Stimulated activated CD4-positive, alpha-beta T cell treated with anti-CD3 and anti-CD28 coated beads, Interleukin-12 subunit alpha, Interleukin-12 subunit beta, amount 100 ng/mL, for 4 hours (primary cell): ENCODE measurements at places on chromosomes 11 and 22.

DNA sequence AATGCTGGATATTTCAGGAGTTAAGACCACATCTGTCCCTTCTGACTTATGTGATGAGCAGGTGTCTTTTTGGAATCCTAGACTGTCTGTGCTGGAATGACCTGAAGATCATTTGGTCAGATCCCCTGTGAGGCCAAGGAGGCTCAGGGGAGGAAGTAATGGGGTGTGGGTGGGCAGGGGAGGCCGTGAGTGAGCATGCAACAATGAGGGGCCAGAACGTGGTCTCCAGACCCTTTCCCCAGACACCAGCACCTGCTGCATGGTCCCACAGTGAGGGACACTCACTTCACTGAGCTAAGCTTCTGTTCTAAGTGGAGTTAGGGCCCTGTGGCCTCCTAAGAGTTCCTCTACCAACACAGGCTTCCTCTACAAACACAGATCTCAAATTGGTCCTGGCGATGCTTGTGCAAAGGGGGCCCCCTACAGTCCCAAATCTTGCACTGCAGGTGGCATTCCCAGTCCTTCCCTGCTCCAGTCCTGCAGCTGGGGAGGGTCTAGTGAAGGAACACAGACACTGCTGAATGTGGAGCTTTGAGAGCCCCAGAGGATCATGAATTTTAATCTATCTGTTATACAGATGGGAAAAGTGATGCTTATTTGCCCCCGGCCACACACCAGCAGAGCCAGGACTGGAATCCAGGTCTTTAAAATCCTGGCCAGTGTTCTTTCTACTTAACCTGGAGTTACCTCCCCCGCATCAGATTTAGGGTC, 7.4 kb downstream of the USP2 start:
- DNase-seq = peak; percentile 38

GRCh38 chr11:76560219-76560618, 110.3 kb downstream of the LRRC32 start:
- DNase-seq = no peak

- no peak for DNase-seq
These were observed 4.0 kb upstream of the NRXN2 start for GRCh38 chr11:64726867-64727530.

DNA sequence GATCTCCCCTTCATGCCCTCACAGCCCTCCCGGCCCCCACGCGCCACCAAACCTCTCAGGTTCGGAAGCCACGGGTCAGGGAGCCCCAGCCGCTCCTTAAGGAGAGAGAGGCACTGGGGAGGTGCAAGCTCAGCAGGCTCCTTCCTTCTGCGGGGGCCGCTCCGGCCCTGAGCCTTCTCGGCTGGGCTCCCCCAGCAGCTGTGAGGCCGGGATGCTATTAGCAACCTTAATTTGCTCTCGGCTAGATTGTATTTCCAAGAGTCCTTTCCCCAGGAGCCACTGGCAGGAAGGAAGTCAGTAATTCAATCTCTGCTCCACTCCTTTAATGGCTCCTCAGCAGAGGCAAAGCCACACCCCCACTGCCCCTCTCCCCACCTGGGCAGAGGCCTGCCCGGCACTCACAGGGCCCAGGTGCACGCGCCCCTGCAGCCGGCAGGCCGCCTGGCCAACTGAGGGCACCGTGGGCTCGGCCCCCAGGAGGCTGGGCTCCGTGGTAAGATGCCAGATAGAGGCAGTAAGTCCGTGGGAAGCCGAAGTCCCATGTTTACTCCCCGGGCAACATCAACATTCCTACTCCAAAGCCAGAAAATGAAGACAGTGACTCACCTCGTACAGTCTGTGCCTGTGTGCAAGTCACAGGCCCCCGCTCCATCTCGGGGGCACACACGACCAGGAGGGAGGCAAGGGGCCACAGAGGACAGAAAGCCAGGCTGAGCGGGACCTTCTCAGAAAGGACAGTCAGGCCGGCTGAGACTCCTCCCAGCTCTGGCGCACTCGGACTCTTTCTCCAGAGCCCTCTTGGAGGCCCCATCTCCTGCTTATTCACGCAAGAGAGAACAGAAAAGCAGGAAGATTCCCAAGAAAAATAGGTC, 5.2 kb downstream of the IGSF9B start:
- DNase-seq = no peak

GRCh38 chr11:115267238-115267781, 236.9 kb downstream of the CADM1 start:
- no peak for DNase-seq

DNA sequence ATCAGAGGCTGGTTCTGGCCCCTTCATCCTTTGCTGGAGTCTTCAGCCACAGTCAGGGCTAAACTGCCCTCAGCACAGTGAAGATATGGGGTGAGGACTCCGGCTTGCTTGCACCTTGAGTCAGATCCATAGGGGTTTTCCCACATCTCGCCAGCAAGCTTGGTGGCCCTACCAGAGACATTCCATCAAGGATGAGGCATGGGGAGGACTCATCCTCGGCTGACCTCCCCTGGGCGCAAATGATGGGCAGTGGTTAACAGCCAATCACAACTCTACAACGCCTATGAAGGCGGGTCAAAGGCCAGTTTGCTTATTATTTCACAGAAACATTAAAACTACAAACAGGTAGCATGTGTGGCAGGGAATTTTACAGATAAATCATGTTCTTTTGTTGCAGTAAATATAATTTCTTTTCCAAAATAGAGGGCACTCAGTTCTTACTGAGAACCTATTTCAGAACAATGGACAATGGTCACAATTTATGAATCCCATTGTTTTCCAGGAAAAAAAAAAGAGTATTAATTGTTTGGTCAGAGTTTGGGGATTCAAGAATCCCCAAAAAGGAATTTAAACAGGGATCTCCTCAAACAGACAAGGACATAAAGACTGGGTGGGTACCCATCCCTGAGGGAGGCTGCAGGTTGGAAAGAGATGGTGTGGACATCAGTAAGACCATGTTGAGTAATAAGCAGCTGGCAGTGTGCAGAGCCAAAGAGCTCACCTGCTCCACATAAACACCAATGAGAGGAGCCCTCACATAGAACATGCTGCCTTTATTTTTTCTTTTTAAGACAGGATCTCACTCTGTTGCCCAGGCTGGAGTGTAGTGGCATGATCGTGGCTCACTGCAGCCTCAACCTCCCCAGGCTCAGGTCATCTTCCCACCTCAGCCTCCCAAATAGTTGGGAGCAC, 14.8 kb downstream of the PLAAT3 start:
- no peak for DNase-seq

GRCh38 chr22:31650391-31650790, 11.6 kb downstream of the PISD start:
- DNase-seq = no peak

DNA sequence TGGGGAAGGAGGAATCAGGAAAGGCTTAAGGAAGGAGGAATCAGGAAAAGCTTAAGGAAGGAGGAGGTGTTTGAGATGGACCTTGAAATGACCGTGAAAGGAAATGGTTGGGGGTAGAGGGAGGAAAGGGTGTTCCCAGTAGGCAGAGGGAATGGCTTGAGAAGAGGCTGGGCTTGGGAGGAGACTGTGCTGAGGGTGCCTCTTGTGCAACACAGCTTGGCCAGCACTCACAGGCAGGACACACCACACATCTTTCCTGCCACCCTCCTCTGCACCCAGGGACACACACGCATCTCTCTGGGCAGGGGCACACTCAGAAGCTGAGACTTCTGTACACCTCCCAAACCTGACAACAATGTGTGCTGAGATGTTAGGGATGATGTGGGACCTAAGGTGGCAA, 151.4 kb downstream of the FBXO7 start:
- no peak for DNase-seq

DNA sequence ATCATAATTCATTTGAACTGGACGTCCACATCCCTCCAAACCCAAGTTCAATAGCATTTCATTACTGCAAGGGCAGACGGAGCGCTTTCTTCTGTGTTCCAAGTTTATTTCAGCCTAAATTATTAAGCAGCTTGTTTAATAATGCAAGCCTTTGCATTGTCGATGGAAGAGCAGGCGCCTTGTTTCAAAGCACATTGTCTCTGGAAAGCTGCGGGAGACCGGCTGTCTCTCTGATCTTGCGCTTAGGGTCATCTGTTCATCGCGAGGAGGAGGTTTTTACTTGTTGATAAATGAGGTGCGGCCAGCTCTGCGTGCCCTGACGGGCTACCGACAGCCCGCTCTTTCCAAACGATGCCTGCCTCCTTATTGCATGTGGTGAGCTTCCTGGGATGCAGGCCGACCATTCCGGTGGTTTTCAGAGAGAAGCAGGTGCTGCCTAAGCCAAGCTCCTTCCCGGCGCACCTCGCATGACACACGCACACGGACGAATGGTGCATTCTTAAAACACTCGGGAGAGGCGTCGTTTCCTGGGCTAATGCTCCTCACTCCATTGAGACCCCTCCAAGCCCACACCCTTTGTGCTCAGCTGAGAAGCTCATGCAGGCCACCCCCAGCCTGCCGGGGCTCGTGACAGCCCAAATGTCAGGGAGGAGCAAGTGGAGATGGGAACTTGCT, 456.9 kb downstream of the BRD1 start:
- no peak for DNase-seq

- no peak for DNase-seq
These were observed 16.6 kb downstream of the SLC43A3 start for GRCh38 chr11:57410287-57410686.

DNA sequence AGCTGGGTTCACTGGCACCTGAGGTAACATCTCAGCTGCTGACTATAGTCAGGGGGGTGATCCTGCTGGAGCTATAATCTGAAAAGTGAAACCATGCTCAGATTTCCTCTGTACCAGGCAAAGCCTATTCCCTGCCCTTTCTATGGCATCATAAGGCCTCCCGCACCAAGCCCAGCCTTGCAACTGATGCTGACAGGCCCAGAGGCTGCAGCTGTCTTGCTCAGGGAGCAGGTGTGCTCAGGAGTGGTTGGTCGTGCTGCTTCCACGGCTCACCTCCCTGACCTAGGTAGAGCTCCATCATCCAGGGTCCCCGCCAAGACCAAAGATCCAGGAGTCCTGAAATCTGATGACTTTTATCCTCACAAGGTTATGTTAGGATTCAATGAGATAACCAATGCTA, 121.7 kb downstream of the FEZ1 start:
- no peak for DNase-seq

DNA sequence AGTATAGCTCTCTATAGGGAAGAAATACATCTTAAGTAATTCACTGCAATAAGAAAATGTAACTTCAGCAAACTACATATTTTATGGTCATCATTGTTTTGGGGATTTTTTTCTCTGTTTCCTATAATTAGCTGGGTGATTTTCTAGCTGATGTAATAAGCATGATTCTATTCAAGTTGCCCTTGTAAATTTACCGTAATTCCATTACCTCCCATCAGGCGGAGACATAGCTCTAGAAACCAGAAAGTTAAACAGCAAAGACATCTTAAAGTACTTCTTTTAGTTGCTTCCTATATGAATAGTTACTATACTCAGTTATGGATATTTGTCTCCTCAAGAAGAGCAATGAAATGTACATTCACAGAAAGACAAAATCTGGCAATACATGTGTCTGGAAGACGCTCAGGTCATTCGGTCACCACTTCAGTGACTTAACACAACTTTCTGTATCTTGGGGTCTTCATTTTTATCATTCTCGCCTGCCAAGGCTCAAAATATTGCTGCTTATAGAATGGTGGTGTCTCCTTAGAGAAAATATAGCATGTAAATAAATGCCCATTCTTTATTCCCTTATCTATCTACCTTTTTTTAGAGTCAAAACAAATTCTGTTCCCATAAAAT, 239.9 kb upstream of the ZC3H12C start:
- DNase-seq = no peak

DNA sequence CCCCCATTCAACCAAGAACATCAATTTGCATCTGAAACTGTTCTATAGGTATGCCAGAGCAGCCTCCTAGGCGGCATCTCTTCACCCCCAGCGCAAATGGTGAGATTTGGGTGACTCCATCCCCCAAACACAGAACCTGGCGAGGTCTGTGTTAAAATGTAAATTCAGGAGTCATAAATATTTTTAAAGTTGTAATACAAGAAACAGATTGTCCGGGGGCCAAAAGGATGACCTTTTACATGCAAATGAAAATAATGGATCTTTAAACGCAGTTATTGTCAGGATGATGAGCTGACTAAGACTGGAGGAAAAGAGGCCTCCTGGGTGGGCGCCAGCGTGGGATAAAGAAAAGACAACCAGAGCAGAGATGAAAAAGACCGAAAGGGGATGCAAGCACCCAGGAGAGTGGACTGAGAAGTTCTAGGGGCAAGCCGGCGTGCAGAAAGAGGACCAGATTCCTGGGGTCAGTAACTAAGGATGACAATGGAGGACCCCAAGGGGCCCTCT, 16.0 kb upstream of the ADA2 start:
- no peak for DNase-seq

DNA sequence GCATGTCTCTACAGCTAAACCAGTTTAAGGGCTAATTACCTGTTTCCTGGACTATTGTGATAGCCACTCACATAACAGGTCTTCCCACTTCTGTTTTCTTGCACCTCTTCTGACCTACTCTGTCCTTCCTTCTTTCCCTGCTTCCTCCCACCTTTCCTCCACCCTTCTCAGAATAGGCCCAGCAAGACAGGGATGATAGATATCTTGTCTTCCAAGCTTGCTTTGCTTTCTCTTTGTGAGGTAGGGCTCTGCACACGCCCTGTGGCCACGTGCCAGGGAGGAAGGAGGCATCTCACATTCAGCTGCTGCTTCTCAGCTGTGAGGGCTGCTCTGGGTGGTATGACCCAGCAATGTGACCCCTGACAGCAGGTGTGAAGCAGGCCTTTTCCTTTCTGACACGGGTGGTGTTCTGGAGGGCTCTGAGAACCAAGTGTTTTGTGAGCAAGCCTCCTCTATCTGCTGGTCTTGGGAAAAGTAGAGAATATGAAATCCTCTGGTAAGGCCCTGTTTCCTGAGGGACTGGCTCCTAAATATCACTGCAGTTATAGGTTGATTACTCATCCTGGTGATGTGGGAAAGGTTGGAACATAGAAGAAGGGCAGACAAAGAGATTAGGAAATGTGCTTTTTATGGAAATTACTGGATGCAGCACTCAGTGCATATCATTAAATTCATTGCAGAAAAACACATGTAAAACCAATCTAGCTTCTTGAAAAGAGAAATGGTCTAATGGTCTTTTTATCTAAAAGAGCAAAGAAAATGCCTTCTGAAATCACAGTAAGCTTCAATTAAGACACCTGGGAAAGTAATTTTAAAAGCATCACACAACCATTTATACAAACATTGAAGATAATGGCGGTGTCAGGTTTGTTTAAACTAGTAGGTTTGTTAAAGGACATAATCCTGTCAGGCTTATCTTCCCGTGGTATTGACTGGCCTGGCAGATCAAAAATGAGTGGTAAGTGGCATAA, 8.5 kb downstream of the AMOTL1 start:
- DNase-seq = no peak

DNA sequence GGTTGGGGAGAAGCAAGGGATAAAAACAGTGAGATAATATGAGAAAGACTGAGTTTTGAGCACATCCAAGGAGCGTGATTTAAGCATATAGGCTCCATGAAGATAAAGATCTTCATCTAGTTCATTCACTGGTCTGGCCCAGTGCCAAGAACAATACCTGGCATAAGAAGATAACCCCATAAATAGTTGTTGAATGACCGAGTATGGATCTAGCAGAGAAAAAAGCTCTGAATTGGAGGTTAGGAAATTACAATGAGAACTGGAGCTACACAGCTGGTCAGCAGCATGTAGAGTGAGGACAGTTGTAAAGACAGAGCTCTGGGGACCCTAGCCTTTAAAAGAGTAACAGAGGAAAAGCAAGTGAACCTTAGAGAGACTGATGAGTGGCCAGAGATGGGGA, 33.0 kb upstream of the PAK1 start:
- DNase-seq = no peak
